Omental fat pad (tissue), 4 donors: ENCODE measurements at places on chromosomes 4 and X.

DNA sequence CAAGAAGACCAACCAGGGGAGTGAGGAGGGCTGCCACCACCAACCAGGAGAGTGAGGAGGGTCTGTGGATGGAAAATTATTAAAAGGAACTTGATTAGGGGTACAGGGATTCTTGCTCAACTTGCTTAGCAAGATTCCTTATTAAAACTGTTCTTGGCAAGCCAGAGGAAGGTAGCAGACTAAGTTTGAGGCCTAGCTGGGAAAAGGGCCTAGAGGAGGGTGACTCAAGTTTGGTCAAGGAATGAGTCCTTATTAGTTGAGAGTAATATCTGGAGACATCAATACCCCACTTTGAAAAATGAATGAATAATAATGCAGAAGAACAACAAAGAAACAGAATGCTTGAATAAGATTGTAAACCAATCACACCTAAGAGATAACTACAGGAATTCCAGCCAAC lies 612.4 kb upstream of the ZFP42 start:
- no peak for DNase-seq

DNA sequence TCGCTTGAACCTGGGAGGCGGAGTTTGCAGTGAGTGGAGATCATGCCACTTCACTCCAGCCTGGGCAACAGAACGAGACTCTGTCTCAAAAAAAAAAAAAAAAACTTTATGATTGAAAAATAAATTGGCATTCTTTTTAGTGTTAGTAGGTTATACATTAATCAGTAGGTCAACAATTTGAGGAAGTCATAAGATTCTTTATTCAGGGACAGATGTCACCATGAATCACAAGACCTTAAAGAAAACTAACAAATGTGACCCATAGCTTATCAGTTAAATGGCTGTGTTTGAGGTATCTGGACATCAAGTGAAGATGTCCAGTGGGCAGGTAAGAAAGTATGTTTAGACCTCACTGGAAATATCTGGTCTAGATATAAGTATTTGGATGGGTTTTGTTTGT lies 9.3 kb upstream of the PRMT9 start:
- DNase-seq: no peak

GRCh38 chr4:166282081-166282770 lies 409.2 kb downstream of the TLL1 start:
- no peak for DNase-seq

GRCh38 chr4:83686166-83686565 lies 150.3 kb downstream of the GPAT3 start:
- DNase-seq: no peak

- no peak for DNase-seq
These were observed 19.4 kb upstream of the TMSB15A start for GRCh38 chrX:102535958-102536357.

GRCh38 chr4:162912482-162912881 lies 254.2 kb downstream of the NAF1 start:
- DNase-seq: no peak

DNA sequence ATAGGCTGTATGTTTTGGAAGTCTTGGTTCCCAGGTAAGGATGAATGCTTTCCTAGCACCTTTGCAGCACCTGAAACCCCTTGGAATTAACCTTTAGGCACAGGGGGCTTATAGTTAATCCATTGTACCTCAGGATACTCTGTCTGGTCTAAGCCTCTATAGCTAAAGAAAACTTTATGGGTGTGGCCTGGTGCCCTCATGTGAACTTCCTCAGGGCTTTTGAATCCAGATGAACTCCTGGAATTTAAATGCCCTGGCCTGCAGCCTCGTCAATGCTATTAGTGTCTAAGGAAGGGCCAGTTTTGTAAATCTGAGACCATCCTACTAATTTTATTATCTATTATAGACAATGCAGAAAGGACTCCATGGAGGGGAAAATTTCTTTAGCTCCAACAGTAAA lies 33.8 kb downstream of the IRS4 start:
- DNase-seq: no peak

GRCh38 chr4:147581606-147582350 lies 35.4 kb upstream of the TMEM184C start:
- no peak for DNase-seq

- DNase-seq: no peak
These were observed 70.3 kb downstream of the RAB28 start for GRCh38 chr4:13413729-13414437.

DNA sequence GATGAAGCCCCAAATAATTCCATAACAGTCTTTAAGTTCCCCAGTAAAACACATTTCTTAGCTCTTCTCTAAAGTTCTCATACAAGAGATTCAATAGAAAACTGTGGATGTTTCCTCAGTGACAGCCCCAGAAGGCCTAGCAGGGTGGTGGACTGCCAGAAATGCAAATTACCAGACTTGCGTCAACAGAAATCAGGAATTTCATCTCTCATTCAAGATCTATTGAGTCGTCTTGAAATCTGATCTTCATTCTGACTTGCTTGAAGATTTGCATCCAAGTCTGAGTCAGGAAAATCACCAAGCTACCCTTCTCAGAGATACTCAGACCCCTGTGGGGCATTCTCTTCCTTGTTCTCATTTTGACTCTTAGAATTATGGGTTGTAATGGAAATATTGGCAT lies 68.9 kb upstream of the NDP start:
- DNase-seq: no peak

- no peak for DNase-seq
These were observed 35.7 kb downstream of the ING2 start for GRCh38 chr4:183540410-183541009.

DNA sequence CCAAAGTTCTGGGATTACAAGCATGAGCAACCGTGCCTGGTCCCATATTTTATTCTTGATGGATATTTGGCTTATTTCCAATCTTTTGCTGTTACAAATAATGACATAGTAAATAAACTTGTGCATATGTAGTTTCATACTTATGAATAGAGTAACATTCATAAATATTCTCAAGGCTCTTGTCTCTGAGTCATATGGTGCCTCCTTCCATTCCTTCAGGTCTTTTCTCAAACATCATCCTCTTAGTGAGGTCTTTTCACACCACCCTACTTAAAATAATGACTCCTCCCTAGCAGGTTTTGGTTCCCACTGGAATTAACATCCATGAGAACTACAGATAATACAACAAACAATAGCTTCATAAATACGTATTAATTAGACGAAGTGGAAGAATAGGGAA lies 416.6 kb downstream of the IQCM start:
- DNase-seq: no peak

GRCh38 chr4:169142906-169143305 lies 127.8 kb downstream of the SH3RF1 start:
- no peak for DNase-seq

DNA sequence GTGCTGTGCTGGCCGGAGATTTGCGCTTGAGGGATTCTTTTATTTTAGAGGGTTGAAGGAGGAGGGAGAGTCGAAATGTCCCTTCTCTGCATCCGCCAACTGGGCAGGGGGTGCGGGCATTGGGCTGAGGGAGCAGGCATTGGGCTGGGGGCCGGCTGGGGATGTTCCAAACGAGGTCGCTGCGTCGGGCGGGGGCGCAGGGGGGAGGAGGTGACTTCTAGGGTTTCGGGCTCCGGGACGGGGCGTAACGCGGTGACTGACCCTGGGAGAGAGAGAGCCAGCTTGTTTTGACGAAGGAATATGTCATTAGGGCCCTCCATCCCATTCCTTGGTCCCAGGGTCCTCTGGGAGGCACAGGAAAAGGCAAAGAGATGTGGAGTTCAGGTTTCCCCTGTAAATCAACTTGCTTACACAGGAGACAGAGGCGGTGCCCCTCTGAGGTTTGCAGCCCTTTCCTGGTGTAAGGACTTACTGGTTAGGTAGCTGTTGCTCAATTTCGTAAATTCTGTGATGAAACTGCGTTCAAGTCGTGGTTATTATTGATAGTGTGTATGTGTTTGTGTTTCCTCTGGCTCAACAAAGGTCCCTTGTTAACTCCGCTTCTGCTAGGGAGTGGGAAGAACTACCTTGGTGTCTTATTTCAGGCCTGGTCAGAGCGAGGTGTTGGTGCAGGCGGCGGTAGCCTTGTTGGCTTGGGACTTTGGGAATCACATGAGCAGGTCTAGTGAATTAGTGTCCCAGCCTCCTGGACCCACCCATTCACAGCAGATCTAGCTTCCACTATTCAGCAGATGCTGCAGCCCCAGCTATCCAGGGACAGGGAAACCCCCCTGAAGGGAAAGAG lies 716 bp downstream of the FHIP1A start:
- no peak for DNase-seq

- no peak for DNase-seq
These were observed 36.3 kb downstream of the NAT8L start for GRCh38 chr4:2095236-2096072.

DNA sequence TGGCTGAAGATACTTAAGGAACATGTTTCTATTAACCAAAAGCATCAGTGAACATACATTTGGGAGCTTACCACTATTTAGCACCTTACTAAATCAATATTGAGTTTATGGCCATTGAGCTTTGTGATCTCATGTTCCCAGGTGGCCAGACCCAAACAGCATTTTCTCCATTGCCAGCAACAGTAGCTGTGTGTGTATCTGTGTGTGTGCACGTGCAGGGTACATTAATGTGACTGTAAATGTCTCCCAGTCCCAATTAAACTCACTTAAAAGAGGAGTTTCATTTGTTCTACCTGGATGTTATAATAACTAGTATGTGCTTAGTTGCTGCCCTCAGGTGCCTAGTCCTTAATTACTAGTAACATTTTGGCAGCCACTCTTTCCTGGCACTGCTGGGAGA lies 282.4 kb downstream of the NR3C2 start:
- DNase-seq: no peak

DNA sequence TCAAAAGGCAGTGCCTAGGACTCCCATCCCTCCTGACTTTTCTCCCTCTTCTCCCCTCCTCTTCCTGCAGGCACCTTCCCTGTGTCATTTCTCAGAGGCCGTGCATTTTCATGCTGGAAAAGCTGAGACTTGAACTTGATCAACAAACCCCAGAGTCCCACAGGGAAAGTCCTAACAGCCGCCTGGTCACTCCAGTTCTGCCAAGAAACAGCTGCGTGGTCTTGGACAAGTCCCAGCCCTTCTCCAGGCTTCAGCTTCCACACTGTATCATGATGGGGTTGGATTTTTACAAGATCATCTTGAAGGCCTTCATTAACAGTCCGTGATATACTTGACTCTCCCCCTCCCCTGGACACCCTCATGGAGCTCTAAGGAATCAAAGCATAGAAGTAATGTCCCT lies 366.0 kb downstream of the BCOR start:
- DNase-seq: no peak

DNA sequence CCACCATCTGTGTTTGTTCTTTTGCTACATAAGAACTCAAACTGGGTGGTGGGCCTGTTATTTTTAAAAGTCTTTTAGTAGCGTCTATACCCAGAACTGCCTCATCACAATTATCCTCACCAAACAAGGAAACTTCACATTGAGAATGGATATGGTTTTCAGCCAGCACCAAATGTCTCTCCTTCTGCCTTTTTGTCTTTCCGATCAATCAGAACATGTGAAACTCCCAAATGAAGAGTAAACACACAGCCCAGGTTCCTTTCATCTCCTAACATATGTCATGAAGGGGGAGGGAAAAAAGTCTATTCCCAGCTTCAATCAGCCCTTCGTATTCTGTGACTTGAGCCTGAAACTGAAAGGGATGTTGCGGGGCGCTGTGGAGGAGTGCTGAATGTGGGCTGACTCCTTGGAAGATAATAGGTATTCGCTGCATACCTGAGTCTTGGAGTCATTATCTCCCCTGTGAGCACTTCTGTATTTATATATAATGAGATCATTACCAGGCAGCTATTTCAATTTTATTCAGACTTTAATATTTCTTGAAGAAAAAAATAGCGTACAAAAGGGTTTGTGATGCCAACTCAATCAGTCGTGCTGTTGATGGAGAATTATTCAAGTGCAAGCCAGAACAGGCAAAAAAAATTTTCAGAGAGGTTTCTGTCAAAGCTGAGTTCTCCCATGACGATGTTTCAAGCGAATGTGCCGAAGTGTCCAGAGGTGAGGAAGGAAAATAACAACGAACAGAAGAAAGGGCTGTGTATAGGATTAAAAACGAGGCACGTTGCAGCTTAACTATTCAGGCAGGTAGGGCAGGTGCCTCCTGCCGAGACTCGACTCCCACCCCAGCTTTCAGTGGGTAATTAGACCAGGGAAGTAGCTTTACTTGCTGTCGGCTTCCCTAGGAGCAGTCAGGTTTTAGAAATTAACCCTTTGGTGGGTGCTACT lies 163.9 kb upstream of the NOCT start:
- DNase-seq: no peak

- DNase-seq: no peak
These were observed 136.6 kb upstream of the SPRY1 start for GRCh38 chr4:123259676-123260646.

- no peak for DNase-seq
These were observed 219.8 kb downstream of the TLL1 start for GRCh38 chr4:166092797-166093290.

- no peak for DNase-seq
These were observed 773.2 kb upstream of the FTHL17 start for GRCh38 chrX:31845003-31845402.

DNA sequence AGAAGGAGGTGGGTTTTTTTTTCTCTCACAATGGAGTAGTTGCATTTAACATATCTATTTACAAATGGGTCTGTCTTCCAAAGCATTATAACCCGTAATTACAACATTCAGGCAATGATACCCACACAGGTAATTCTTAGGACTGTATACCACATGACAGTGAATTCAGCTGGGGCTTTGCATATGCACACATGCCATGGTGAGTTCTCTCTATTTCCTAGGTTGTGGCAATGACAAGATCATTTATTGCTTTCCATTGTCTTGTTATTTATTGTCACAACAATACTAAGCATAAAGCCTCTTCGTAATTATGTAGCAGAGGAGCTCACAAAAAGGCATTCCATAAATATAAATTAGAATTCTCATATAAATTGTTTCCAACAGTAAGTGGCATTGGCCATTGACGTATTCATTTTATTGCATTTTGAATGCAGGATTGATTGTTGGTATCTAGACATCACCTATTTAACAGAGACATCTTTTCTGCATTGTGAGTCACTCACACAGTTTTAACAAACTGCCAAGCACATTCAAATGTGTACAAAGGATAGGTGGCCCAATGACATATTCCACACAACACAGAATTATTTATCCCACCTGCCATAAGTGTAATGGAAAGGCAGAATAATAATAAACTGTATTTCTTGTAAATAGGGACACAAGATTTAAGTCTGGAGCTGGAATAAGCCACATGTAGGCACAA lies 390.7 kb upstream of the GALNT7 start:
- DNase-seq: no peak

GRCh38 chr4:6619466-6620255 lies 20.8 kb upstream of the MRFAP1 start:
- DNase-seq: no peak

- no peak for DNase-seq
These were observed 951.2 kb downstream of the TECRL start for GRCh38 chr4:63458010-63458409.
